Diencephalon (tissue), 1 donor: ENCODE measurements at places on chromosomes 11 and 22. TPM values are rescaled to one million over a fixed set of nuclear protein-coding genes. Genes with fewer than 3 reads are reported as not detected.

ALDH3B1 gene
- total RNA-seq, result 0.92 TPM

MRGPRF gene
- total RNA-seq, result 0.92 TPM

MMP7 gene
- total RNA-seq, result not detected

FAM180B gene
- total RNA-seq, result not detected

TMEM45B gene
- total RNA-seq, result 0.69 TPM

CARD18 gene
- total RNA-seq, result not detected
